ENCODE measurements at places on chromosomes 4 and X. TPM values are rescaled to one million over a fixed set of nuclear protein-coding genes. Genes with fewer than 3 reads are reported as not detected.

The PASD1 gene
- total RNA-seq, result not detected

The C4orf50 gene
- not detected for total RNA-seq

The AFP gene
- 1.4 TPM for total RNA-seq

The VEGFC gene
- 323 TPM for total RNA-seq

The RCHY1 gene
- 17.6 TPM for total RNA-seq

DNA sequence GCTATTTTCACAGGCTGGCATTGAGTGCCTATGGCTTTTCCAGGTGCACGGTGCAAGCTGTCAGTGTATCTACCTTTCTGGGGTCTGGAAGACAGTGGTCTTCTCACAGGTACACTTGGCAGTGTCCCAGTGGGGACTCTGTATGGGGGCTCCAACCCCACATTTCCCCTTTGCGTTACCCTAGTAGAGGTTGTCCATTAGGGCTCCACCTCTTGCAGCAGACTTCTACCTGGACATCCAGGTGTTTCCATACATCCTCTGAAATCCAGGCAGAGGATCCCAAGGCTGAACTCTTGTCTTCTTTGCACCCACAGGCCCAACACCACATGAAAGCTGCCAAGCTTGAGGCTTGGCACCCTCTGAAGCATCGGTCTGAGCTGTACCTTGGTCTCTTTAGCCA lies 735.7 kb upstream of the INTU start:
- no peak overlapping the region for H3K27ac ChIP-seq
- peaks cover 42% of the 10 kb centered on the region for H3K4me1 ChIP-seq
- no peak for DNase-seq
- no peak overlapping the region for H3K4me3 ChIP-seq
- no peaks in the 10 kb centered on the region for H3K27me3 ChIP-seq
- peaks cover 13% of the 10 kb centered on the region for H3K36me3 ChIP-seq

DNA sequence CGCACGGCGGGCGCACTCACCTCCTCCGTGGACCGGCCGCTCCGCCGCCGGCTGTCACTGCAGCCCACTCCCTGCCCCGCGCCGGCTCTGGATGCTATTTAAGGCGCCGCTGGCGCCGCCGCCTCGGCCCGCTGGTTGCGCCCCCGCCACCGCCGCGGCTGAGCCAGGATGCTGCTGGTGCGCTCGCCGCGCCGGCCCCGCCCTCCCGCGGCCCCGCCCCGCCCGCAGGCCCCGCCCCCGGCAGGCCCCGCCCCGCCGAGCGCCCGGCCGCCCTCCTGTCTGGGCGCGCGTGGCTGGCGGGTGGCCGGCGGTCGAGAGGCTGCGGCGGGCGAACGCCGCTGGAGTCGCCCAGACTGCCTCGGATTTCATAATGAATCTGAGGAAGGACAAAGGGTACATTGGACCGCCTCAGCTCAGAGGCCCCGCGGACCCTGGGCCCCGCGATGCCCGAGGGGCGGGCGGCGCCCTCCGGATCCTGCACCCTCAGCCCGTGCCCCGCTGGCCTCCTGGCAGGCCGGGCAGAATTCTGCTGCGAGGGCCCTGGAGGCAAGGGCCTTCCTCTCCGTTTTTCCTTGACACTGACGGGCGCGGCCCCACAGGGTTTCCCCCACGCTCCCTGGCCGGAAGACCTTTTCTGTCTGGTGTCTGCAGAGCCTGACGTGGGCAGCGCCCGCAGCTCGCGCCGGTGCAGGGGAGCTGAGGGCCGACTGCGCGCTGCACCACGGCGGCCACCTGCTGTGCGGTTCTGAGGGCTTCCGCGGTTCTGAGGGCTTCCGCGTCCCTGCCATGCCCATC lies at the start of gene ACSL1:
ACSL1 (minus strand) TSS at position 73 of the 795 bp plus-strand sequence. CDS start 22,454 bp downstream, outside the sequence.
- peaks cover 23% of the 10 kb centered on the region for H3K4me1 ChIP-seq
- H3K27me3 ChIP-seq, result peaks cover 12% of the 10 kb centered on the region
- peak within 1 kb of the TSS; percentile 36 for H3K27ac ChIP-seq
- H3K4me3 ChIP-seq, result peak within 1 kb of the TSS; percentile 89
- peak; percentile 49 for DNase-seq
- no peaks in the 10 kb centered on the region for H3K36me3 ChIP-seq

GRCh38 chr4:7904952-7905915 lies 34.4 kb downstream of the AFAP1 start:
- H3K4me3 ChIP-seq, result peak overlapping the region; percentile 74
- peaks cover 97% of the 10 kb centered on the region for H3K4me1 ChIP-seq
- H3K27me3 ChIP-seq, result no peaks in the 10 kb centered on the region
- H3K27ac ChIP-seq, result peak overlapping the region; percentile 91
- peaks cover 43% of the 10 kb centered on the region for H3K36me3 ChIP-seq
- peak; percentile 84 for DNase-seq

Measured in HFFc6 (cell line).